Suppressor macrophage (primary cell): ENCODE measurements at places on chromosomes 6 and 20.

DNA sequence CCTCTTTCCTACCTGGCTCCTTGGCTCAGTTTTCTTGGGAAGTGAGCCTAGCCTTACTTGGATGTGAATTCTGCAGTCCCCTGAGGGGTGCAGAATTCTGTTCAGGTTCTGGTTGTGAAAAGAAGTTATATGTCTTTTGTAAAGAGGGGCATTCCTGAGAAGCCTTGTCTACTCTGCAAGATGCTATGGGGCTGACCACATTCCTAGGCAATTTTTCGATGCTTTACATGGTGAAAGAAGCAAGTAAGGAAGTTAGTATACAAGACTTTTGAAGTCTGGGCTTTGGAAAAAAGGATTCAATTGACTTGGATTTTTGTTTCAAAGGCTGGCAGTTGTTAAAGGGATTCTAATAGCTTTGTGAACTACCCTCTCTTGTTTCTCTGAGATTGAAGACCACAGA is 167.9 kb upstream of the STMND1 start:
- no peak for DNase-seq

- DNase-seq = peak; percentile 65
Observed at GRCh38 chr20:5160882-5161281, 34.1 kb downstream of the CDS2 start.

DNA sequence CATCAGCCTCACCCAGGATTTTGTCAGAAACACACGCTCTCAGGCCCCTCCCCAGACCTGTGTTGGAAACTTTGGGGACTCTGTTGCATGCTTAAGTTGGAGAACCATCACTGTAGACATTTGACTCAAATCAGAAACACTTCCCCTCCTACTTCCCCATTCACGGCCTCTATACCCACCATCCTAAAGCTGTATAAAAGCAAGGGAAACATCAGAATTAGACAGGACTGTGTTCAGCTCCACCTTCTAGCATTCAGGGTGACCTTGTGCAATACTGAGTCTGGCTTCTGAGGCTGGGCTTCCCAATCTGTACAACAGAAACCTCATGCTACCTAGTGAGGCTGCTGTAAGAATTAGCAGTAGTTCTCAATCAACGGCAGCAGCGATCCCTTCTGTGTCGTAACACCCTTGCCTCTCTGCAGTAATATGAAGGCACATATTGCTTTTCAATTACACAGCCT is 252.3 kb downstream of the LY86 start:
- peak; percentile 75 for DNase-seq

DNA sequence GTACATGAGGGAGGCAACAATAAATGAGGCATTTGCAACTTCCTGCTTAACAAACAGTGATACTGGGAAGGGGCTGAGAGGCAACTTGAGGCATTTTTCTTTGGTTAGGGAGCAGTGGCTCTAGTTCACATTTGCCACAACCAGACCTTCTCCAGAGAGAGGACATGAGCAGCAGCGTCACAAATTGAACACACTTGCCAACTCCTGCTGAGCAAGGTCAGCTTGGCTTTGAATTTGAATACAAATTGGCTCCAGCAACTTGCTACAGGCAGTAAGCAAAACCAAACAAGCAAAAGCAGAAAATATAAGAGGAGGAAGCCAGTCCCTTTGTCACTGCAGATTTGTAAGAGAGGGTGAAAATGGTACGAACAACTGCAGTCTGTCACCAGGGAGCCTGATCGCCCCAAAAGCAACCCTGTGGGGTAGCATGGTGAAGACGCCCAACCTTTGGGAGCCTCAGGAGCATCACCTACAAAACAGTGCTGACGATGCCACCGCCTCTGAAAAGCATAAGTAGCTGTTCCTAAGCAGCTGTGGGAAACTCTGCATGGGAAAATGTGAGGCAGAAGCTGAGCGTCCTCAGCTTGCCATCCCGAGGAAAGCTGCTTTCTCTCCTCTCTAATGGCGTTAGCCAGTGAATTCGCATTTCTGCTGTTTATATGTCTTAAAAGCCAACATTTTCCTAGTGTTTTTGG is 378.7 kb downstream of the RNGTT start:
- no peak for DNase-seq

- DNase-seq = no peak
Observed at GRCh38 chr20:58784321-58785074, 66.2 kb downstream of the GNAS-AS1 start.

DNA sequence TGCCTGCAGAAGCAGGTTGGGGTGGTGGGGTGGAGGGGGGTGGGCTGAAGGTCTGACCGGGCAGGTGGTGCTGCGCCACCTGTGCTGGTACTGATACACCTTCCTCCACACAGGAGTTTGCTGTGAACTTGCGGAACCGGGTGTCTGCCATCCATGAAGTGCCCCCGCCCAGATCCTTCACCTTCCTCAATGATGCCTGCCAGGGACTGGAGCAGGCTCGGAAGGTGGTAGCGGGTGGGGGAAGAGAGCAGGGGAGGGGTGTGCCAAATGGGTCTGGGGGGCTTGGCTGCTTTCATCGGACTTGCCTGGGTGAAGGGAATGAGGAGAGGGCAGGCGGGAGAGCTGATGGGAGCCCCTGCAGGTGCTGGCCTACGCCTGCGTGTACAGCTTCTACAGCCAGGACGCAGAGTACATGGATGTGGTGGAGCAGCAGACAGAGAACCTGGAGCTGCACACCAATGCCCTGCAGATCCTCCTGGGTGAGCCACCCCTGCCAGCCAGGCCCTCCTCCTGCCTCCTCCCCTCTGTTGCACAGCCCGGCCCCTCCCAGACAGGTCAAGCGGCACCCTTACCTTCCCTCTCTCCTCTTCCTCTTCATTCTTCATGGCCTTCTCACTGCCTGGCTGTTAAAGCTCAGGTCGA is 6.7 kb downstream of the DNPH1 start:
- no peak for DNase-seq

DNA sequence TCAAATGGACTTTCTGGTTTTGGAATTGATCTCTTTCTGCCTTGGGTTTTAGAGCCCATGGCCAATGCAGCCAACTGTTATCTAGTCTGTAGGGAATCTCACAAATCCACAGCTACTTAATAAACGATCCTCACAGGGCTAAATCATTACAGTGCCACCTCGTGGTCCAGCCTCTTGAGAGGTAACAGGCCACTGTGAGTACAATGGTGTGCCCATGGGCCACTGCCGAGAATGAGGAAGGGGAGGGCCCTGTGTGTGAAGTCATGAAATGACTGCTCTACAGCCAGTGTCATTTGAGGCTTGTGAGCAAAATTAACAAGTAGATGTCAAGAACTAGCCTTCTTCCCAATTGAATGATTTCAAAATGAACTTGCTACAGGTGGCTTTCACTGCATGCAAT is 54.3 kb upstream of the GMPR start:
- peak; percentile 76 for DNase-seq

DNA sequence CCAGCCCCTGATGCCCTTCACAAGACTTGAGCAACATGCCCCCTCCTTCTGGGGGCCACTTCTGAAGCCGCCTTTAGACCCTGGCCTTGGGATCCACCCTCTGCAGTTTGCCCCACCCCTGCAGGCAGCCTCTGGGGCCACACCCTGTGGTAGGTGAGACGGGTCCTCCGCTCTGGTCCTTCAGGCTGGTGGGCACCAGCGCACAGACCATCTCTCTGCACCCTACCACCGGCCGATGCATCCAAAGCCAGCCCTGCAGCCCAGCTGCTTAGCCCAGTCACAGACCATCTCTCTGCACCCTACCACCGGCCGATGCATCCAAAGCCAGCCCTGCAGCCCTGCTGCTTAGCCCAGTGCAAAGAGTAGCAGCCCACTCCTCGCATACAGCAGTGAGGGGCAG is 159.3 kb upstream of the ECI2 start:
- no peak for DNase-seq

- no peak for DNase-seq
Observed at GRCh38 chr6:110930781-110931180, 27.7 kb upstream of the GTF3C6 start.

DNA sequence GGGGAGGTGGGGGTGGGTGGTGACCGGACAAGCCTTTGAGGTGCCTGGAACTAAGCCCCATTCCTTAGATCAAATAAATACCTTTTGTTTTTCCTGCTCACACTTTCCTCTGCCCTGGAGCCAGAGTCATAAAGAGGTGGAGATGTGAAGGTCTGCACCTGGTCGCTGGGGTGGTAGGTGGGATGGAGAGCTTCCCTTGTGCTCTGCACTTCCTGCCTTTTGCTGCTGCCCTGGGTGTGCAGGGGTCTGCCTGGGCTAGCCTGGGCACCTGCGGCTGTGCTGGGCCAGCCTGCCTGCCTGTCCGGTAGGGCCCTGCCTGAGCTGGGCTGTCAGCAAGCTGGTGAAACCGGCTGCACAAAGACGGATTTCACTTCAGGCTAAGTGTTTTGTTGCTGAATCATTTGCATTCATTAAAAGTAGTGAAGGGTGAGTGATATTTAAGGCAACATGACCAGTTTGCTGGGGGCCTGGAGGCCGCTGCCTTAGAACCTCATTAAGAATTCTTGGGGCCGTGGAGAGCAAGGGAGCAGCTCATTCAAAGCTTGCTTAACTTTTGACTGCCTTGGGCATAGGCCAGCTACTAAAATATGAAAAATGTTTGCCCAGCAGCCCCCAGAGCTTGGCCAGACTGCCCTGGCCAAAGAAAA is 20.5 kb downstream of the PTK7 start:
- no peak for DNase-seq

DNA sequence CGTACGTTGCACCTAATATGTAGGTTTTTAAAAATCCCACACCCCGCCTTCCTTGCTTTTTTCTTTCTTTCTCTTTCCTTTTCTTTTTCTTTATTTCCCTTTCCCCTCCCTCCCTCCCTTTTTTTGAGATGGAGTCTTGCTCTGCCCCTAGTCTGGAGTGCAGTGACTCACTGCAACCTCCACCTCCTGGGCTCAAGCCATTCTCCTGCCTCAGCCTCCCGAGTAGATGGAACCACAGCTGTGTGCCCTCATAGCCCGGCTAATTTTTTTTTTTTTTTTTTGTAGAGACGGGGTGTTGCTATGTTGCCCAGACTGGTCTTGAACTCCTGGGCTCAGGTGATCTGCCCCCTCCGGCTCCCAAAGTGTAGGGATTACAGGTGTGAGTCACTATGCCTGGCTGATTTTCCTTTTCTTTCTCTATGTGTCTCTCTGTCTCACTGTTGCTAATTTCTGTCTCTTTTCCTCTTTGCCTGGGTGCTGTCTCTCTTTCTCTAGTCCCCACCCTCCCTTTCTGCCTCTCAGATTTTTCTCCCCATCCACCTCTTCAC is 61.2 kb downstream of the SRC start:
- no peak for DNase-seq

GRCh38 chr6:24412294-24412693 is 9.6 kb downstream of the MRS2 start:
- no peak for DNase-seq

DNA sequence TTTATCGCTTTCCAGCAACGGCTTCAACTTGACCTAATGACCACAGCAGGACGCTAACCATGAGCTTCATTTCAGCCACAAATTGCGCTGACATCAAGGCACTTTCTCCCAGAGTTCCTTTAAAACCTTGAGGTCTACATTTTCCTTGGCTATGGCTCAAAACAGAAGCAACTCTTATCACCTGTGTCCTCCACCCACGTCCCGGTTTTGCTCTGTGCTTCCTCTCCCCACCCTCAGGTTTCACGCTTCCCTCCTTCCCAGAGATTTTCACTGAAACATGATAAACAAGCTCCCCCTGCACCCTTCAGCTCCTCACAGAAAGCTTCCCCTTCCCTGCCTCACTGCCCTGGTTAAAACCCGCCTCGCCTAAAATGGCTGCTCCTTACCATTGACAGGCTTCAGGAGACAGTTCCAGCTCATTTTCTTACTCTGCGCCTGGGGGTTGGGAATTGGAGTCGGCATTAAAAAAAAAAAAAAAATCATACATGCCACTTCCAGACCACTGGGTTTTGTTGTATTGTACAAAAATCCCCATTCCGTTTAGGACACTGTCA is 229.5 kb downstream of the UBE3D start:
- no peak for DNase-seq

DNA sequence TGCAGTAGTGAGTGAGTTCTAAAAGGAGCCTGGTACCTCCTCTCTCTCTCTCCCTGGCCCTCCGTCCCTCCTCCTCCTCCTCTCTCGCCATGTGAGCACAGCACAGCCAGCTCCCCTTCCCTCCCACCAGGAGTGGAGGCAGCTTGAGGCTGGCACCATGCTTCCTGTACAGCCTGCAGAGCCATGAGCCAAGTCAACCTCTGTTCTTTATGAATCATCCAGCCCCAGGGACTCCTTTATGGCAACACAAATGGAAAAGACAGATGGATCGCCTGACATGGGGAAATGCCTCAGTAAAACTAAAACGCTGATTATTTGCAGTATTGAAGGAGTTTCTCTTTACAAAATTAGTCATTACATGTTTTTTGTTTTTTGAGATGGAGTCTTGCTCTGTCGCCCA is 233.7 kb upstream of the ARID1B start:
- no peak for DNase-seq

DNA sequence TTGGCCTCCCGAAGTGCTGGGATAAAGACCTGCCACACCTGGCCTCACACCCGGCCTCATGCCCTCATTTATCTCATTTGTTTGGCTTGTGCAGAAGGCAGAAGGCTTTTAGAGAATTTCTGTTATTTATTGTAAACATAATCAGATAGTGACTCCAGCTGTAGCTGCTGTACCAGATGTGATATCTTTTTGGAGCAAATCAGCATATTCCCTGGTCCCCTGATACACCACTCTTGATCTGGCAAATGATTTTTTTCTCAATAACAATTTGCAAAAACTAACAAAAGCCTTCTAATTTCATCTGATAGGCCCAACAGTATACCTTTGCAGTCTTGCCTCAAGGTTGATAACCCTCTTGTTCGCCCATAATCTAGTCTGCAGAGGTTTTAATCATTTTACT is 26.5 kb upstream of the TULP1 start:
- DNase-seq = no peak

DNA sequence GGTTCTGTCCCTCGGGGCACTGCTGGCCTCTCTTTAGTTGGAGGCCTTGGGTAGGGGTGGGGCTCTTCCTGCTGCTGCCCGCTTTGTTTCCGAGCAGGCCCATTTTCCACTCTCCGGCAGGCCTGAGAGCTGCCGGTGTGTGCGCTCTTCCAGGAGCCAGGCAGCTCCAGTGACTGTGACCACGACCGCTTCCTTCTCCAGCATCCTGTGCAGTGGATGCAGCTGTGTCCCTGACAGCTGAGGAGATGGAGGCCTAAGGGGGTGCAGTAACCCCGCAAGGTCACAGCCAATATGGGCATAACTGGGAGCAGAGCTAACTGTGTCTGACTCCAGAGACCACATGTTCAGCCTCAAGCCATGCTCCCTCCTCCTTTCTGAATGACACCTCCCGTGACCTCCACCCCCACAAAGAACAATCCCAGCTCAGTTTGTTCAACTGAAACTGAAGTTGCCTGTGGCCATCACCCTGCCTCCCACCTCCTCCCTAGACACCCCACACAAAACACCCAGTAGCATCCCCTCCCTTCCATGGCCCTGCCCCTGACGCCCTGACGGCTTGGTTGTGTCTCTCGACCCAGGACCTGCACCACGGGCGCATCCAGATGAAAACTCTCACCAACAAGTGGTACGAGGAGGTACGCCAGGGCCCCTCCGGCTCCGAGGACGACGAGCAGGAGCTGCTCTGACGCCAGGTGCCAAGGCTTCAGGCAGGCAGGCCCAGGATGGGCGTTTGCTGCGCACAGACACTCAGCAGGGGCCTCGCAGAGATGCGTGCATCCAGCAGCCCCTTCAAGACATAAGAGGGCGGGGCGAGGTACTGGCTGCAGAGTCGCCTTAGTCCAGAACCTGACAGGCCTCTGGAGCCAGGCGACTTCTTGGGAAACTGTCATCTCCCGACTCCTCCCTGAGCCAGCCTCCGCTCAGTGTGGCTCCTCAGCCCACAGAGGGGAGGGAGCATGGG is 27.8 kb downstream of the SPATA2 start:
- DNase-seq = peak; percentile 35
